ENCODE measurements at places on chromosomes 12 and 14. TPM values are rescaled to one million over a fixed set of nuclear protein-coding genes. Genes with fewer than 3 reads are reported as not detected.
A peak's percentile ranks its signal among the peaks of the same experiment; 100 is the strongest.

CPNE6 gene
- not detected for total RNA-seq

- DNase-seq, result peak; percentile 12
Measured at GRCh38 chr14:35883677-35884293, 57.6 kb downstream of the BRMS1L start.

DNA sequence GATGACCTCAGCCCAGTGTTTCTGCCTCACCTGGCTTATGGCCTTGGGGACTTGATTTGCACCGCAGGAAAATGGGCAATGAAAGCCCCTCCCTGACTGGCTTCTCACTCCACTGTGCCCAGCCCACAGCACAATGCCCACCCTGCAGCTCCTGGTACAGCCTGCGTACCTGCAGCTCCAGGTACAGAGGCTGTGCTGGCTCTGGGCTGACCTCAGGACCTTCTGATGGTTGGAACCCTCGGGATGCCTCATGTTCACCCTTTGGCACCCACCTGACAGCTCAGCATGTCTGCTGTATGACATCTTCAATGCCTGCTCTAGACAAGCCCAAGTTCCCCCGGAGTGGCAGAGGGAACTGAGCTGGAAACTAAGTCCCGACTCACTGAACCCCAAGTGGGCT, 87.1 kb downstream of the ALG10 start:
- no peak for DNase-seq

DNA sequence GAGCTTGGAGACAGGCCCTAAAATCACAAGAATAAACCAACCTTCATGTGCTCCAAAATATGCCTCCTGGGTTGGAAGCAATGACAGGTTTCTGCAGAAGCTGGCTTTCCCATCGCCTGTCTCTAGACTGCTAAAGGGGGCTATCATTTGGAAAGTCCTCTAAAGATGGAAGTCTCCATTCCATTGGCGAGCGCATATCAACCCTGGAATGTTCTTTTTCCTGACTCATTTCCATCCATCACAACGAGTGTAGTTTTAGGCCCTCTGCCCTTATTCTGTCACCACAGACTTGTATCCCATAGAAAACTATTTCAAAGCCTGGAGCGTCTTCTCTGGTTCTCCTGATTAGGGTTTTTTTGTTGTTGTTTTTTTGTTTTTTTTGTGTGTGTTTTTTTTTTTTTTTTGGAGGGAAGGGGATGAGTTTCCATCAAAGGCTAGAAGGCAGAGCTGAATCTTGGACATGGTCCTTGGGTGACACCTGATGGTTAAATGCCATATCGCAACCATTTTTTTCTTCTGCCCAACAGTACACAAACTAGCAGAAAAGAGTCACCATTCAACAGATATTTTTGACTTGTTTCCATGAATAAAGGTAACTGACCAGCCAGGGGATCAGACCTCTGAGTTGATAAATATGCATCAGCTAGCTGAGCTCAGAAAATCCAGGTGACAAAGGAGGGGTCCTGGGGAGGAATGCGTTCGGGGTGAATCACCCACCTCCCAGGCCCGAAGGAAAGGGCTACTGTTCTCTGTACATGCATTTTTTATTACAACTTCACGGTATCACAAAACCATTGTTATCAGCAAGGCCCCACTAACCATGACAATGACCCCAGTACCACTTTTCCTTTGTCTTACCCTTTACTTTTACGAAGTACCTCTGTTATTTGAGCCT, 40.5 kb downstream of the KCNA5 start:
- DNase-seq, result peak; percentile 46

GRCh38 chr12:42962384-42962783, 372.8 kb upstream of the PRICKLE1 start:
- DNase-seq, result no peak

HRK gene
- 0.55 TPM for total RNA-seq

DNA sequence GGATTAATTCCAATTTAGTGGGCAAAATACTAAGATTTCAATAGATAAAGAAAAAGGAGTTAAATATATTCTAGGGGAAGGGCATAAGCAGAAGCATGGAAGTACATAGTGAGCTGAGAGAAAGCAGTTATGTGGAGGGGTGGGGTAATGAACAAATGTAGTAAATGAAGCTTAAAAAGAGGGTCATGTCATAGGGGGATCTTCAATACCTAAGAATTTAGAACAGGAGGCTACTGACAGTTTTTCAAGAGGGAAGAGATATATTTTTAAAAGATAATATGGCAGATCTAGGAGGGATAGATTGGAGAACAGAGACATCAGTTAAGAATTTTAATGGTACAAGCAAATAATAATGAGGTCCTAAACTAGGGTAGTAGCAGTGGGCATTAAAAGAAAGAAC, 9.4 kb downstream of the SYCP3 start:
- no peak for DNase-seq

VDR gene
- 2.5 TPM for total RNA-seq

DNA sequence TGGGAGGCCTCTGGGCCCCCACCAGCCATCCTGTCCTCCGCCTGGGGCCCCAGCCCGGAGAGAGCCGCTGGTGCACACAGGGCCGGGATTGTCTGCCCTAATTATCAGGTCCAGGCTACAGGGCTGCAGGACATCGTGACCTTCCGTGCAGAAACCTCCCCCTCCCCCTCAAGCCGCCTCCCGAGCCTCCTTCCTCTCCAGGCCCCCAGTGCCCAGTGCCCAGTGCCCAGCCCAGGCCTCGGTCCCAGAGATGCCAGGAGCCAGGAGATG, 729 bp upstream of the GAPDH start:
- DNase-seq, result no peak
